Endothelial cell (in vitro differentiated cells): ENCODE measurements at places on chromosomes 5 and 9.

- DNase-seq = no peak
Observed at GRCh38 chr5:159061834-159062474, 37.8 kb downstream of the EBF1 start.

DNA sequence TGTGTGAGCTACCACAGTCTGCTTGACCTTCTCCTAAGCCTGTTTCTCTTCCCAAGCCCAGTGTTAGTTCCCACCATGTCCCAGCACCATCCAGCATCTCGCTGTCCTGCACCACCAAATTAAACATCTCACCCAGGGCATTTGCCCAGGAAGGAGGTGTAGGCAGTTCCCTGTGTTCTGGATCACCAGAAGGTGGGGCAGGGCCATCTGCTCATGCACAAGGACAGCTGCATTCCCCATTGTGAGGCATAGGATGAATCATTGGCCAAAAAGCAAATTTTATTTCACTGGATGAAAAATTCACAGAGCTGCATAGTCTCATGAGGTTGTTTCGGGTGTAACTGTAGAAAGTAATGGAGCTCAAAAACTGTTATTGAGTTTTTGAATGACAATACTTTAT, 89.5 kb upstream of the GRIA1 start:
- no peak for DNase-seq

DNA sequence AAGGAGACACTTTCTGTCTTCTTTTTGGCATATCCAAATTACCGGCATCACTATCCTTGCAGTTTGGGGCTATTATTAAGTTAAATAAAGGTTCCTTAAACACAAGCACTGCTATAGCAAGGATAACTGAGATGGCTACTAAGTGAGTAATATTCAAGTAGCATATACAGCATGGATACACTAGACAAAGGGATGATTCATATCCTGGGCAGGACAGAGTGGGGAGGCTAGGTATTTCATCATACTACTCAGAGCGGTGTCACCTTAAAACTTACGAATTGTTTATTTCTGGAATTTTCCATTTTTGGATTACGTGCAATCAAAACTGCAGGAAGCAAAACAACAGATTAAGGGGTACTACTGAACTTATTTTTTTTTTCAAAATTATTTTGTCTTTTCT, 54.1 kb downstream of the FER start:
- no peak for DNase-seq

DNA sequence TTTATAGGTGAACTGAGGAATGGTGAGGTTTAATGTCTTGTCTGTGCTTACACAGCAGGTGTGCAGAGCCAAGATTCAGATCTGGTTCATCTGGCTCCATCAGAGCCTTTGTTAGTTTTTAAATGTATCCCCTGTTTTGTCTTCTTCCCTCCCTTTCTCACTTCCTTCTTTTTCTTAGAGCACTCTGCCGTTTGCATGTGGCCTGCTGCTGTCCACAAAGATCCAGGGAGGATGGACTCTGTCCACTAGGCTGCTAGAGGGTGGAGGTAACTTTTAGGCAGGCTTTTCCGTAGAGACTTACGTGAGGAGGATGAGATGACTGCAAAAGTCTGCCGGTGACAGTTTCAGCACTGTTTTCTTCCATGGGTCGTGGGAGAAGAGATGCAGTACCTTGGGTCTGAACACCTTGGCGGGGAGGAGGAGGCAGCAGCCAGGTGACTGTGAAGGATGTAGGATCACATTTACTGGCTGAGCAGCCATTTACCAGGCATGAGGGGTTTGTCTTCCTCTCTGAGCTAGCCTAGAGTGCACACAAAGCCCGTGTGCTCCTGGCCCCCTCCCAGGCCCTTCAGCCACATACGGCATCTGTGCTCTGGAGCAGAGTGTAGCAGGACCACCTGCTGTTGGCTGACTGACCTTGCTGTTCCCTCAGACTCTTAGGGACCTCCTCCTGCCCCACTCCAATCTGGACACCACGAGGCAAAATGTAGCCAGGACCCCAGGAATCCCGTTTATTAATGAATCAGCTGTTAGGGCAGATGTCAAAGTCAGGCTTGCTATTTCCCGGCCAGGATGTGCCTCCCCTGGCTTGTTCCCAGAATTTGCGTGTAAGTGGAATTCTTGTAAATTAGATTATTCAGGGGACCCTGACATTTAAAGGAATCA, 1.8 kb downstream of the NTMT1 start:
- no peak for DNase-seq

GRCh38 chr9:120522558-120522957, 57.4 kb downstream of the CDK5RAP2 start:
- no peak for DNase-seq

- DNase-seq = no peak
Observed at GRCh38 chr9:6049798-6050197, 34.4 kb upstream of the RANBP6 start.

- DNase-seq = peak; percentile 6
Observed at GRCh38 chr9:89996773-89997172, 392.0 kb downstream of the GADD45G start.

- DNase-seq = peak; percentile 49
Observed at GRCh38 chr5:104178829-104179456, 616.4 kb upstream of the NUDT12 start.

GRCh38 chr5:39547553-39548154, 122.9 kb upstream of the DAB2 start:
- peak; percentile 45 for DNase-seq

GRCh38 chr5:102682101-102682647, 72.9 kb upstream of the PAM start:
- DNase-seq = no peak

GRCh38 chr5:175712681-175713085, 54.8 kb downstream of the HRH2 start:
- DNase-seq = no peak

DNA sequence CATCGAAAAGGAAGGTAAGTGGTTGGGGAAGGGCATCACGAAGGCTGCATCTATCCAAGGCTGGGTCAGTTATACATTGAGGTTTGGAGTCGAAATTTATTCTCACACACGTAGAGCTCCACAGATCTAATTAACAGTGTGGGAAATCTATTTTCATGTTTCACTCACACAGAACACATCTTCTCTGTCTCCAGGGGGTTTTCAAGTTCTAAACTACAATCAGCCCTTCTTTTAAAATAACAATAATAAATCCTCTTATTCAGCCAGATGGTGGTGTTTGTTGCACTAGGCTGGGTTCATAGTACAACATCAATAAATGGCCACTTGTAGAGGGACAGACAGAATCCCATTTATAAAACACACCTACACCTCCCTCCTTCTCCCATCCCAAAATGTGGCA, 174.5 kb upstream of the KLF9 start:
- no peak for DNase-seq

DNA sequence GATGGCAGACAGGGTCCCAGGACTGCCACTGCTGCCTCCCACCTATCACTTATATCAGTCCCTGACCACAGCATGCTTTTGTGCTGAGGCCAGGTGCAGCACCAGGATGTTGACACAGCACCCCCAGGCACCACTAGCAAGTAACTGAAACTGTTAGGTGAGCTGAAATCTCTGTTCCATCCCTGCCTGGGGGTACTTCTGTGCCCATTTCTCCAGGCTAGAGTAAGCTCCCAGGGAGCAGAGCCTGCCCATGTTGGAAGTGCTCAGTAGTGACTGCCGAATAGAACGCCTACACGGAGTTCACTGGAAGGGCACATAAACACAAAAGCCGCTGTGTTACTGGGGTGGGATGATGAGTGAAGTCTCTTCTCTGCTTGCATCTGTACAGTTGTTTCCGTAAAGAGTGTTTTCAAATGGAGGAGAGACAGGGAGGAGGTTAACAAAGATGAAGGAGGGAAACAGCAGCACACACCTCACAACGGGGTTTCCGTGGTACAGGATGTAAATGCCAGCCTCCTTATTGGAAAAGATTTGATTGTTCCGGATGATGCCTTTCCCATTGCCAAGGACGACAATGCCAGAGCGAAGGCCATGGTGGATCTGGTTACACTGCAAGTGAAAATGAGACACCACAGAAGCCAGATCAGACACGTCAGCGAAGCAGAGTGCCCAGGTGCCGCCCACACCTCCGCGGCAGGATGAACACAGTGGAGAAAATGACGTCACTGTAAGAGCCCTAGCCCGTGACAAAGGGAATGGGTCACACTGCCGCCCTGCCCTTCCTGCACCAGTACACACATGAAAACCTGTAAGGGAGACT, 43.1 kb downstream of the POLR1E start:
- DNase-seq = no peak
